ENCODE measurements at places on chromosomes 3 and 15.

- DNase-seq = no peak
Measured at GRCh38 chr15:82043130-82043673, 2.6 kb downstream of the MEX3B start.

DNA sequence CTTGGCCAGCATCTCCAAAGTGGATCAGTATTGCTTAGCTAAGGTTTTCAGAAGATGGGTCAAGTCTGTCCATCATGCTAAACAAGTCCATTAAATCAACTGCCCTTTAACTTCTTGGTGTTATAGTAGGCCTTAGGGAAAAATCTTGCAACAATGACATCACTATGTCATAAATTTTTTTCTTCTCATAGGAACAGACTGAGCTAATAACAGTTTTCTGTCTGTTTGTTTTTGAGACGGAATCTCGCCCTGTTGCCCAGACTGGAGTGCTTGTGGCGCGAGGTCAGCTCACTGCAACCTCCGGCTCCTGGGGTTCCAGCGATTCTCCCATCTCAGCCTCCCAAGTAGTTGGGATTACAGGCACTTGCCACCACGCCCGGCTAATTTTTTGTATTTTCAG is 94.2 kb downstream of the EFL1 start:
- no peak for DNase-seq

- no peak for DNase-seq
Measured at GRCh38 chr15:54789376-54789775, 407.4 kb downstream of the RSL24D1 start.

- no peak for DNase-seq
Measured at GRCh38 chr3:9308298-9308990, 54.4 kb upstream of the THUMPD3 start.

DNA sequence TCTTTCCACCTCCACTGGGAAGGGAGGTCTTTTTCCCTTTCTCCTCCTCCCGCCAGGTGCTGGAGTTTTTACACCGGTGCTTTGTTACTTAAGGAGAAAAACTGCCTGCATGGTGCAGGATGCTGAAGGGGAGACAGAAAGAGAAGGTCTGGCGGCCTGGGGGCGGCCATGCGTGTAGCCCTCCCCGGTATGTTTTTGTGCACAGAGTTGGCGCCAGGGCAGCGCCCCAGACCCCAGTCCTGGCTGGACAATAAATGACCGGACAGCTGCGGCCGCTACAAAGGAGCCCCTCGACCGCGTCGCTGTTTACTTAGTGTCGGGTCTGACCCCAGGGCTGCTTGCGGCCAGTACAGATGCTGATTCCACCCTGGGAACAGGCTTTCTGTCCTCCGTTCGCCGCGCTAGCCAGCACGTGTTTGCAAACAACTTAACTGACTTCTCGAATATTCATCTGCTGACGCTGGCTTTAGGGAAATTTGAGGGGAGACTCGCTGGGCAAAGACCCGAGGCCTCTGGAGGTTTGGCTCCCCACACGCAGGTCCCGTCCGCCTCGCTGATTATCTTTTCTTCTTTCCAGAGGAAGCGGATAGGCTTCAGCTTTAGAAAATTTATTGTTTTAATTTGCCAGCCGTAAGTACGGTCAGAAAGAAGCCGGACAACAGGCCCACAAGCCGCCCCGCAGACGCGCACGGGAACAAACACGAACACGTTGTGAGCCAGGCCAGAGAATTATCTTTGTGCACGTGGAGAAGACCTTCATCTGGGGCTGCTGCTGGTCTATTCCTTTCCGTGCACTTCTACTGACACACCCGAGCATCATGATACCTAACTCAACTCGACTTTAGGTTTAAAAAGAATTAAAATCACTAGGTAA is 46.9 kb downstream of the ZIC4 start:
- no peak for DNase-seq

DNA sequence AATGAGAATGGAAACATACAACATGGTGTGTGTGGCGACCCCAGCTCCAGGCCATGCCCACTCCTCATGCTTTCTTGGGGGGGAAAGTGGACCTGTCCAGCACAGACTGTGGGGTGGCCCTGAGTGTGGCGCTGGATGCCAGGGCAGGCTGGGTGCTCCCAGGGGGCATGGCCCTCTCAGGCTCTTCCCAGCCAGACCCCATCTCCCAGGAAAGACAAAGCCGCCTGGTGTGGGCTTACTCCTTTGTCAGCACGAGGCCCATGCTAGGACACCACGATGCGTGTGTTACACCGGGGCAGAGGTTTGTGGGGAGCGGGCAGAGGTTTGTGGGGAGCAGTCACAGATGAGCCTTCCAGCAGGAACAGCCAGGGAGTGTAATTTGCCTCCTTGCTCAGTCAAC is 68.5 kb downstream of the ABTB1 start:
- peak; percentile 60 for DNase-seq

- no peak for DNase-seq
Measured at GRCh38 chr15:43931119-43931518, 104.3 kb downstream of the WDR76 start.

DNA sequence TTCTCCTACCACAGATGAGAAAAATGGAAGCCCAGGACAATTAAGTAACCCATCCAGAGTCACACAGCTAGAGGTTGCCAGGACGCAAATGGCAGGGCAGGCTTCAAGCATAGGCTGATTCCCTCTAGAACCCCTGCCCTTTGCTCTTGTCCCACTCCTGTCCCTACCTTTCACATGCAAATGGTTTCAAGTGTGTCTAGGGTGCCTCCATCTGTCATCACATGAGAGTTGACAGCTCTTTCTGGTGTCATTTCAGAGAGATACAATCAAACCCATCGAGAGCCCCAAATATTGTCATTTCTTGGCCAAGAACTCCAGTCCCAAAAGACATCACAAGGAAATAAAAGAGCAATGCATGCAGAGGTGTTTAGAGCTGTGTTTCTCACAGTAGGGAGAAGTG is 23.7 kb downstream of the CCDC12 start:
- DNase-seq = no peak

DNA sequence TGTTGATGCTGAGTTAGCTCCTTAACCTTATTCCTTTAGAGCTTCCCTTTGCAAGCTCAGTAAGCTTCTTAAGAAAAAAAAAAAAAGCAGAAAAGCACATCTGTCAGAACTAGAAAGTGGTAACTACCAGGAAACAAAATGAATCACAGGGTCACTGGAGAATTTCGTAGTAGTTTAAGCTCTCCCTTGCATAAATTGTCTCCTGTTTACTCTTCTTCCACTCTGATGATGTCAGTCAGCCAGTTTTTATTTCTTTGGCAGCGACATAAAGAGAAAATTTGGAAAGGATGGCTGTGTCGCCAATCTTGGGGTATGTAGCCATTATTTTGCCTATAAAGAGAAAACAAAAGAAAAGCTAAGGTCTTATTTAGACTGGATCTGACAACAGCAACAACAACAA is 3.2 kb upstream of the GABRR3 start:
- no peak for DNase-seq

DNA sequence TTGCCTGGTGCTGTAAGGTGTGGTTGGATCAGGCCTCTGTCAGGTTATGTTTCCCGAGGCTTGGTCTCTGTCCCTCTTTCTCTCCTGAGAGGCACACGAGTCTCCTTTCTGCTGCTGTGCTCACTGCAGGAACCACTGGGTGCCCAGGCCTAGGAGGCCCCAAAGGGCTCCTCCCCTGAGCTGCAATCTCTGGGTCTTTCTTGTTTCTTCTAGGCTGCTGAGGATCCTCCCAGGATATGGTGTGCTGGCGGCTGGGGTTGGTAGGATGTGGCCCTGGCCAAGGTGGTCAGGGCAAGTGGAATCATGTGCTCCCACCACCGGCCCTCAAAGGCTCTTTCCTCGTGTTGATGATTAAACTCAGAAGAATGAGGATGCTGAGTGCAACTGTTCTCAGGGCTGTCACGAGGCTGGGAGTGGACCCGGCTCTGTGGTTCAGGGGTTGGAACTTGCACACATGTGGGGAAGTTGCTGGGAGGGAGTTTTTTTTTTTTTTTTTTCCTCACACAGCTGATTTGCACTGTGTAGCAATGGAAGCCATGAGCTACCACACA is 43.6 kb upstream of the CTSH start:
- DNase-seq = peak; percentile 83

- DNase-seq = no peak
Measured at GRCh38 chr3:64215559-64215958, 9.7 kb downstream of the PRICKLE2 start.

GRCh38 chr3:115784739-115785536 is 161.6 kb downstream of the GAP43 start:
- no peak for DNase-seq

DNA sequence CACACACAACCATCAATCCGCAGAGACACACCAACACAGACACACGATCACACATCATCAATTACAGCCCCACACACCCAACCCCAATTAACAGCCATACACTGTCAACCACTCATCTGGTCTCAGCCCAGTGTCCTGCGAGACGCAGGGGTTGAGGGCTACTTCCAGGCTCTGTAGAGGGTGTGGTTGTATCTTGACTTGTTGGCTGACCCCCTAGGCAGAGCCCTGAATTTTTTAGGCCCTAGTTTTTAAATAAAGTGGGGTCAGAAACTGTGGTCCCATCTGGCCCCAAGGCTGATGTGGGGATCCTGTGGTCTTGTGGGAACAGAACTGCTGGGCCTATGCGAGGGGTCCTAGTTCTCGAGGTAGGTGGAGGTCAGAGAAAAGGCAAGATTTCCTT is 9.2 kb downstream of the VILL start:
- DNase-seq = peak; percentile 15

GRCh38 chr3:42192334-42193200 is 73.4 kb downstream of the CCK start:
- DNase-seq = peak; percentile 12

GRCh38 chr3:184812662-184813042 is 686 bp downstream of the VPS8 start:
- no peak for DNase-seq

DNA sequence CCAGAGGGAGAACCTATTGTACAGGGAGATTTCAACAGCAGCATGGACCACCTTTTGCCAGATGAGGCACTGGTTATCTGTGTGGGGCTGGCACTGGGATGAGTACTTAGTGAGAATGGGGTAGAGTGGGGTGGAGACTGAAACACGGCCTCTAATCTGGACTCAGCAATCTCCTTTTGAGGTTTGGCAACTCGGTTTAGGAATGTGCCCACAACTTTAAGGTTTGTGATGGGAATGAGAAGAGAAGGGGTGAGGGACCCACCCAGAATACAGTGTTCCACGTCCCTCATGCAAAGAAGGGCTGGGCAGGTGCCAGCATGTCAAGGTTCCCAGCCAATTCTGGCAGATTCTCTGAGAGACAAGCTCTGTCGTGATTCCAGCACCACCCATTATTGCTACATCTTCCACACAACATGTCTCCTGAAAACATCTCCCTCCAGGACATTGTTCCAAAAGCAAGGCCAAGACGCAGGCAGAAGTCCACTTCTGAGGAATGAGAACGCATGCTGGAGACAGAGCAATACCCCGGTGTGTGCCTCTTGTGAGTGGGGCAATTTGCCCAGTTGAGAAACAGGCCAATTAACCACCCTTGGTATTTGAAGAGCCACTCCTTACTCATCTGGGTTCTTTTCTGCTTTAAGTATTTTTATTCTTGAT is 37.5 kb upstream of the CCR4 start:
- DNase-seq = no peak

- DNase-seq = no peak
Measured at GRCh38 chr3:77459926-77460325, 420.0 kb downstream of the ROBO2 start.

DNA sequence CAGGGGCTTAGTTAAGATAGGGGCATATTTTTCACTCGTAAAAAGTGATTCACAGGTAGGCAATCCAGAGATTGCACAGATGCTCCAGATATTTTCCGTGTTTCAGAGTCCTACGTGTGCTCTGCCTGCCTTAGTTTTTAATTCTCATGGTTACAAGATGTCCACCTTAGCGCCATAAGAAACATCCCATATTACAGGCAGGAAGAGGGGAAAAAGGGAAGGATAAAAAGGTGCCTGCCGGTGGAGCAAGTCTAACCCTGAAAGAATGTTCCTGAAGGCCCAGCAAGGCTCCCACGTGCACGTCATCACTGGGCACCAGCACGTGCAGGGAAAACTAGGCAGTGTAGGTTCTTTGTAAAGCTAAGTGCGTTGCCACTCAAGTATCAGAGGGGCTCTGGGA is 10.1 kb upstream of the MOBP start:
- no peak for DNase-seq

- DNase-seq = no peak
Measured at GRCh38 chr3:114487502-114487901, 193.7 kb downstream of the TIGIT start.

- no peak for DNase-seq
Measured at GRCh38 chr3:170154569-170155143, 26.9 kb downstream of the PHC3 start.

DNA sequence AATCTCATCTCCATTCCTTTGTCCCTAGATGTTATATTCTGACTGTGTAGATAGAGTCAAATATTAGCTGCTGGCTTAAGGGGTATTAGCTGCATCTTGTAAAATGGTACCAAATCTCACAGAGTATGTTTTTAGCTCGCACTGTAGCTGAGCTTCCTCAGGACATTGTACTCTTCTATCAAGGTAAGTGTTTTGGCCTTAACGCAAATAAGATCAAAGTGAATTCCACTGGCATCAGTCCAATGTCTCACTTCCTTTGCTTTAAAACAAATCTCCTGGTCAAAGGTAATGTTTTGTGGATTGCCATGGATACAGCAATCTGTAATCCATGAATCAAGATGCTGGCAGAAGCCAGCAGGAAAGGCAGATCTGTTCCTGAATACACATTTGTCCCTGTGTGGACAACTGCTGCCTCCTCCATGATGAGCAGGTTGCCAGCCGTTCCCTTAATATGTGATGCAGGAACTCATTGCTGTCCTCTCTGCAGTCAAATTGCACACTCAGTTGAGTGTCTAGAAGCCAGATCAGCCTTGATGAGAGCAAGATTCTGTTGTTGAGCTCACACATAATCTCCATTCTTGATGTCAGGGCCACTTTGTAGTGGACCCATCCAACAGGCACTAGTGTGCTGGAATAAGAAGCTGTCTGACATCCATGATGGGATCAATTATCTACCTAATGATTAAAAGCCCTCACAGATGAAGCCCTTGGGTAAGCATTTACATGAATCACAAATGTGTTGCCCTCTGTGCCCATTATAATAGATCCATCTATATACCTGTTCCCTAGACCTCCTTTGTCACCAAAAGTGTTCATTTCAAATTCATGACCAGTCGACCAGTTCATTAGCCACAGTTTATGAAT is 96.6 kb upstream of the AGTR1 start:
- DNase-seq = no peak

DNA sequence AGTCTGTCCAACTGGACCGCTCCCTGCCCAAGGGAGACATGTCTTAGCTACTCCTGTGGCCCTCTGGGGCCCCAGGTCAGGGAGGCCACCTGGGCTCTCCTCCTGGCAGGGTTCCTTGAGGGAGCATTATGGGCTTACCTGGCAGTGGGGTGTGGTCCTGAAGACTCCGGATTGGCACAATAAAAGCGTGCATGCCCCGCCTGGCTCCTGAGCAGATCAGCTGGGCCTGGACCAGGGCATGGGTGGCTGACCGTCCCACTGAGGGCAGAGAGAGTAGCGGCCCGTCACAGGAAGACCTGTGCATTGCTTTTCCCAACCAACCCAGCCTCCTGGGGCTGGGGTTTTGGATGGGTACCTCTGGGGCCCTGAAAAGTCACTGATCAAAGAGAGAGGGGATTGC is 5.4 kb downstream of the ACOX2 start:
- no peak for DNase-seq

- DNase-seq = no peak
Measured at GRCh38 chr3:149507491-149508324, 33.2 kb downstream of the TM4SF4 start.
